Stimulated activated CD4-positive, alpha-beta T cell treated with anti-CD3 and anti-CD28 coated beads, TNF-alpha, amount 100 ng/mL, for 1 hour (primary cell): ENCODE measurements at places on chromosomes 12 and 14.

- DNase-seq: no peak
These were observed 36.6 kb downstream of the PCNX1 start for GRCh38 chr14:70943838-70944237.

GRCh38 chr14:65044596-65044959, 57.7 kb downstream of the MAX start:
- DNase-seq: no peak

DNA sequence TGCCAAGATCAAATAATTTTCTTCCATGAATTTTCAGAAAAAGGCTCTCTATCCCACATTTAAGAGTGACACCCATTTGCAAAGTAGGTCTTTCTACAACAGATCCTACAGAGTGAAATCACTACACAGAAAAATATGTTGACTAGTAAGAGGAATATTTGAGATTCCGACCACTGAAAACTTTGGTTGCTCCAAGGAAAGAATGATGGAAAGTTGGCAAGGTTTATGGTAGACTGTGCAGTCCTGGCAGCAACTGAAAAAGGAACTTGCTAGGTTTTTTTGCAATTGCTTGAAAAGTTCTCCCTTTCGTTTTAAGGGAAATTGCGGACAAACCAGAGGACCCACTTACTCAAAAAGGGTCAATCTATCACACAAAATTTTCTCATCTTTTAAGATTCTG, 83.1 kb upstream of the TSPAN8 start:
- DNase-seq: no peak

- no peak for DNase-seq
These were observed 58.6 kb upstream of the BCL11B start for GRCh38 chr14:99330316-99331240.

GRCh38 chr12:4720637-4720995, 416 bp downstream of the GALNT8 start:
- no peak for DNase-seq

GRCh38 chr14:70663707-70664179, 22.0 kb downstream of the TTC9 start:
- no peak for DNase-seq

- no peak for DNase-seq
These were observed 193.6 kb upstream of the NUDT4 start for GRCh38 chr12:93183940-93184671.

DNA sequence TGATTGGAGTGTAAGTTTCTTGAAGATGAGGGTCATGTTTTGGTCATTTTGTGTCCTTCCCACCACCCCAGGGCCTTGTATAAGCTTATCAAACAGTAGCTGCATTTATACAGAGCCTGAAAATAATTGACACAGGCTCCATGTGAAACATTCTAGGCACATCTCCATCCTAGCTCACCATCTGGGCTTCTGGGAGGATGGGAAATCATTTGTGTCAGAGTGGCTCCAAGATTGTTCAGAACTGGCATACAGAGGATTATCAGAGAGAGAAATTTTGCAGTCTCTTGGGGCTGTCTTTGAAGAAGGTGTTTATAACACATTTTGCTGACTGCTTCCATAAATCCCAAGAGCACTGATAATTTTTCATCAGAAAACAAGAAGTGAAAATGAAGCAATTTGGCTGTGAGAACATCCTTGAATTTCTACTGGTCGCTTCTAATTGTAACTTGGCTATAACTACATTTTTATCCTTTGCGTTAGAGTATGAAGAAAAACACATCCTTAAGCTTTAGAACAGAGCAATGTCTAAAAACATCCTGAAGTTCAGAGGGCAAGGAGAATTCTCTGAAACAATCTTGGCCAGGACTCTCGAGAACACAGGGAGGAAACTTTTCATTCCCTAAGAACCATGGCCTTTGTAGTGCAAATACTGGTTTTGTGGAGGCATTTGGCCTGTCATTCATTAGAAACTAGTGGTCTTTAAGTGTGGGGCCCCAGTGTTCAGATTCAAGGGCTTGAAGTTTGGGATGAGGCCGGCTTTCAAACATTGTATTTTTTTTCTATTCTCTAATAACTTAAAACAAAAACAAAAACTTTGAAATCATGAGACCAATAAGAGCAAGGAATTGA, 151.1 kb downstream of the DACT1 start:
- no peak for DNase-seq

- no peak for DNase-seq
These were observed 81.9 kb upstream of the ANO2 start for GRCh38 chr12:6026998-6027397.

GRCh38 chr12:14243941-14244340, 121.5 kb upstream of the ATF7IP start:
- DNase-seq: no peak

GRCh38 chr12:14373217-14373616, 7.7 kb downstream of the ATF7IP start:
- DNase-seq: no peak

DNA sequence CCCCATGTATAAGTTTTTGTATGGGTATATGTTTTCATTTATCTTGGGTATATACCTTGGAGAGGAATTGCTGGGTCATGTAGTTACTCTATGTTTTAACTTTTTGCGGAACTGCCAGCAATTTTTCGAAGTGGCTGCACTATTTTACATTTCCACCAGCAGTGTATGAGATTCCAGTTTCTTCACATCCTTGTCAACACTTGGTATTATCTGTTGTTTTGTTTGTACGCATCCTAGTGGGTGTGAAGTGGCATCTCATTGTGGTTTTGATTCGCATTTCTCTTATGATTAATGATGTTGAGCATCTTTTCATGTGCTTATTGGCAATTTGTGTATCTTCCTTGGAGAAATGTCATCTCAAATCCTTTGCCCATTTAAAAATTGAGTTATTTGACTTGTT, 6.9 kb downstream of the ANKRD13A start:
- no peak for DNase-seq

DNA sequence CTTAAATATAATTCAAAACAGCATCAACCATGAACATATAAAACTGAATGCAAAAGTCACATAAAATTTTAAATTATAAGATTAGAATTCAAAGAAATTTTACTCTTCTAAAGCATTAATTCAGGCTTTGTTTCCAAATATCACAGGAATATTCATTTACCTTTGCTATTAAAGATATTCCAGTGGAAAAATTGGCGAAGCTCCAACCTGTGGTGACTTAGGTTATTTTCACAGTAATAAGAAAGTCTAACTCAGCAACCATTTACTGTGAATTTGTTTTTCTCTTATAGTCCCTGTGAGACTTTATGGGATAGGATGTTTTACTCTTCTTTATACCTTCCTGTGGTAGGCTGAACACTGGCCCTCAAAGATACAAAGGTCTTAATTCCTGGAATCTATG, 3.2 kb downstream of the WDR89 start:
- DNase-seq: no peak

DNA sequence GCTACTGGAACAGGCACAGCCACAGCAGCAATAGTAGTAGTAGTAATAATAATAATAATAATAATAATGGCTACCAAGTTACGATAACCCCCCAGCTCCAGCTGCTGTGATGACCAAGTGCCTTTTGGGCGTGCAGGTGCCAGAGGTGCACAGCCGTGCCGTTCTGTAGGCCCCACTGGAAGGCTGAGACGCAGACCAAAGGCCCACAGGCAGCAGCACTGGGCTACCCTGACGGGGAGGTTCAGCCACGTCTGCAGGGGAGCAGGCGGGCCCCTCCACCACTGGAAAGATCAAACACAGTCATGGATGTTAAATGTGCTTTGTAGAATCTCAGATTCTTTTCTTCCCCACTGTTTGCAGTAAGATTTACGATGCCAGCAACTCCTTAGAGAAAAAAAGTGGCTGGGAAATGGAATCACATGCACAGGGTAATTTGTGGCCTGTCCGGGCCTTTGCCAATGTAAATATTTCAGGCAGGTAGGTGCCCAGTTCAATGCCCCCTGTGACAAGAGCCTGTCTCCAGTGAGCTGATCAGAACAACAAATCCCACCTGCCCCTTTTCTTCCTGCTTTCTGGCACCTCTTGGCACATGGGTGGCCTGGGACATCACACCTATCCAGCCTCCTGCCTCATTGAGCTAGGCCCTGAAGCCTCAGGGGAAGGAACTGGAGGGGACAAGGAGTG, 32.6 kb downstream of the CCDC85C start:
- no peak for DNase-seq

- DNase-seq: no peak
These were observed 90.3 kb downstream of the DUSP6 start for GRCh38 chr12:89261982-89262381.

GRCh38 chr12:20946732-20947131, 136.2 kb downstream of the SLCO1B3 start:
- no peak for DNase-seq

DNA sequence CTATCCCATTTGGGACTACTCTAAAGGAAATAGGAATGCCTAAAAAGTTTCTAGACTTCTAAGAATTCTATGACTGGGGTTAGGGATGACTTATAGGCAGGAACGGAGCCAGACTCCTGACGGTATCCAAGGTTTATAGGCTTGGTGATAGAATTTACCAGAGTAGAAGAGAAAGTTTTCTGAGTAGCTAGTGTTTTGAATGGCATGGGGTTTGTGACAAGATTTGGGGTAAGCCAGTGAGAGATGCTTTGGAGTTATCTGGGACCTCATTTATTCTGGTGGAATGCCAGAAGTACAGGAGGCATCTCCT, 444.6 kb downstream of the RAD51B start:
- no peak for DNase-seq

DNA sequence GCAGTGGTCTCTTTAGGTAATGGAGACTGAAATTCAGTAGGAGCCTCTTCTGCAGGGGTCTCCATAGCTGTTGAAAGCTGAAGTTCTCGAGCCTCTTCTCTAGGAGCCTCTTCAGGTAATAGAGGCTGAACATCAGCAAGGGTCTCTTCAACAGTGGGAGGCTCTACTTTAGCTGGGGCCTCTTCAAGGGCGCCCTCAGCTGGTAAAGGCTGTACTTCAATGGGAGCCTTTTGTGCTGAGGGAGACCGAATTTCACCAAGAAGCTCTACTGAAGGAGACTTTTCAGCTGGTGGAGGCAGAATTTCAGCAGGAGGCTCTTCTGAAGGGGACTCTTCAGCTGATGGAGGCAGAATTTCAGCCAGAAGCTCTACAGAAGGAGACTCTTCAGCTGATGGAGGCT, 1.5 kb downstream of the FSCB start:
- no peak for DNase-seq

GRCh38 chr12:86233126-86233525, 23.1 kb downstream of the MGAT4C start:
- no peak for DNase-seq

DNA sequence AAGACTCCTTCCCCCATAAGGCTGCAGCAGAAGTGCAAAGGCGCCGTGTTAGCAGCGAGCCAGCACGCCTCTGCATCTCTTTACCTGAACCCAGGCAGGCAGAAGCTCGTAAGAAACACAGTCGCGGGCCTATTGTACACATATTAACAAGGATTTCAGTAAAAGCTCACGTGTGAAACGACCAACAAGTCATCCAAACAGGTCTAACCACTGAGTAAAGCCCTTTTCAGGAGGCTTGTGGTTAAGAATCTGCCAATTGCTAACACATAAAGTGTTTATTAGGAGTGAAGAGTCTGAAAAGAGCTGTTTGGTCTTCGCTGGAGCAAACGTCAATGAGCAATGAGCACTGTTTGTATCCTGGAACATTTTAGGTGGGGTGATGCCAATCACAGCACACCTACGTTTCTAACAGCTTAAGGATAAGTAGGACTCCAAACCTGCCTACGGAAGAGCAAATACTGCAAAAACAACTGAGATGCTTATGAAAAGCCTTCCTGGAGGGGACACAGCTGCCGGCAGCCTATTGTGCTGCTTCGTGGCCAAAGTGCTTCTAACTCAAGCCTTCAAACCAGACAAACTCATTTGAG, 43.1 kb downstream of the PRKAB1 start:
- DNase-seq: no peak

DNA sequence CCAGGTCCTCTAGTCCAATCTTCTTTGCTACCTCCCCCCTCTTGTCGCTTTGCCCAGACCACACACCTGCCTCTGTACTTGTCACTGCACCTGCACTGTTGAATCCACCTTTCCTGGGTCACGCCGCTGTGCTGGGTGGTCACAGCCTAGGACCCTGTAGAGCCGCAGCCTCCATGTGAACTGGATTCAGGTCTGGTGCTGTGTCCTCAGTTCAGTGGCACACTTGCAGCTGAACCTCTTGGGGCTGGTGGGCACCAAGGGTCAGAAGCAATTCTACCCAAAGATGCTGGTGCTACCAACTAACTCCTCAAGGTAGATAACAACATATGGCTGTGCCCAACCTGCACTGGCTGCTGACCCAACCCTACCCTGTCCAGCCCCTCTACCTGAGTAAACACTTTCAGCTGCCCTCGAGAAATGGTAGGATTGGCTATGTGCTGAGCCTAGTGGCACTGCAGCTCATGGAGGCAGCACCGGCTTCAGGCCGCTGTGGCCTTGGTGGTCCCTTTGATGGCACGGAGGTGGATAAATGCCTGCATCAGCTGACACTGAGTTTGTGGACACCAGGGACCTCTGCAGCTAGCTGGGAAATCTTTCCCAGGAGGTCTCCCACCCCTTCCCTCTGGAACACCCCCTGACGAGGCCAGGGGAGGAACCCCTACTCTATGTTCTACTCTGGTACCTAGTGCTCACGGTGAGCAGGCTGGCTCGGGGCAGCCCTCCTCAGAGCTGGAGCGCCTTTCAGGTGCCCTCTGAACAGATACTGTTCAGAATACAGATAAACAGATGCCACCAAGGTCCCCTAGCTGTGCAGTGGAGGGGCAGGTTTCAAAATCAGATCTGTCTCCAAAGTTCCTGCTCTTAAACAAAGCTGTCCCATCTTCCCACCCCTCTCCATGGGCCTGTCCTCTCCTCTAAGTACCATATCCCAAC, 14.3 kb downstream of the AGAP2 start:
- DNase-seq: no peak

GRCh38 chr14:91277546-91278382, 33.3 kb upstream of the GPR68 start:
- no peak for DNase-seq
